ENCODE measurements at places on chromosomes 11 and 22. TPM values are rescaled to one million over a fixed set of nuclear protein-coding genes. Genes with fewer than 3 reads are reported as not detected.

Gene MYO7A
- 6.1 TPM for polyA plus RNA-seq

Gene APLNR
- 105 TPM for polyA plus RNA-seq

Gene CRYBA4
- not detected for polyA plus RNA-seq

DNA sequence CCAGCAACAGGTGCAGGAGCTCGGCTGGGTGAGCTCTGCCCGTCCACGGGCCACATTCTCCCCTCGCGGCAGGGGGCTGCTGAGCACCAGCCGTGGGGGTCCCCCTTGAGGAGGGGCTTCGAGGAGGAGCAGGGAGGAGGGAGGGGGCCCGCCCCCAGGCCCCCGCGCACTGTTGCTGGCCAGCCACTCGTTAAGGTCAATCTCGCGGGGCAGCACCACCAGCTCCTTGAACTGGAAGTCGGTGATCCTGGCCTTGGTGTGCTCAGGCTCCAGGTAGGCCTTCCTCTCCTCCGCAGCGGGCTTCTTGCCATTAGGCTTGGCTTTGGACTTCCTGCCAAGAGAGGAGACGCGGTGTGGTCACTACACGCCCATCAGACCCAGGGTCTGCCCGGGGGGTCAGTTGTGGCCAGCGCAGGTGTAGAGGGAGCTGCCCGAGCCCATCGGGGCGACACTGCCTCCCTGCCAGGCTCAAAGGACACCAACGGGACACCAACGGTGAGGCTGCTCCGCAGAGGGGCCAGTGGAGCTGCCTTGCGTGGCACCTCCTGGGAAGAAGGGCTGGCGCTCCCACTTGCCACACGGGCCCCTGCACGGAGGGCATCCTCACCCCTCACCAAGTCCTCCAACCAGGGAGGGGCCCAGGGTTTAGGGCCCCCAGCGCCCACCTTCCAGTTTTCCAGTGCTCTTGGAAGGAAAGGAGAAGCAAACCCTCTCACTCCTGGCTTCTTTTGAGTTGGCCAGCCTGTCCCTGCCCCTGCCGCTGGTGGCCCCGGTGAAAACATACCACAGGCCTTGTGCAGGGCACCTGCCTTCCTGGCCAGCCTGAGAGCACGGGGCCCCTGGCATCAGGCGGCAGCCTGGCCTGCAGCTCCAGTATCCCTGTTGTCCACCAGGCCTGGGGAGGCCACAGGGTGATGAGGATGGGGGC is 5.8 kb downstream of the MOB2 start:
- DNase-seq = no peak

- DNase-seq = no peak
Observed at GRCh38 chr11:119525180-119525866, 102.4 kb upstream of the THY1 start.

GRCh38 chr11:255176-255575 is 18.4 kb downstream of the PSMD13 start:
- no peak for DNase-seq

GRCh38 chr11:114058026-114058706 is 1.3 kb upstream of the ZBTB16 start:
- no peak for DNase-seq

DNA sequence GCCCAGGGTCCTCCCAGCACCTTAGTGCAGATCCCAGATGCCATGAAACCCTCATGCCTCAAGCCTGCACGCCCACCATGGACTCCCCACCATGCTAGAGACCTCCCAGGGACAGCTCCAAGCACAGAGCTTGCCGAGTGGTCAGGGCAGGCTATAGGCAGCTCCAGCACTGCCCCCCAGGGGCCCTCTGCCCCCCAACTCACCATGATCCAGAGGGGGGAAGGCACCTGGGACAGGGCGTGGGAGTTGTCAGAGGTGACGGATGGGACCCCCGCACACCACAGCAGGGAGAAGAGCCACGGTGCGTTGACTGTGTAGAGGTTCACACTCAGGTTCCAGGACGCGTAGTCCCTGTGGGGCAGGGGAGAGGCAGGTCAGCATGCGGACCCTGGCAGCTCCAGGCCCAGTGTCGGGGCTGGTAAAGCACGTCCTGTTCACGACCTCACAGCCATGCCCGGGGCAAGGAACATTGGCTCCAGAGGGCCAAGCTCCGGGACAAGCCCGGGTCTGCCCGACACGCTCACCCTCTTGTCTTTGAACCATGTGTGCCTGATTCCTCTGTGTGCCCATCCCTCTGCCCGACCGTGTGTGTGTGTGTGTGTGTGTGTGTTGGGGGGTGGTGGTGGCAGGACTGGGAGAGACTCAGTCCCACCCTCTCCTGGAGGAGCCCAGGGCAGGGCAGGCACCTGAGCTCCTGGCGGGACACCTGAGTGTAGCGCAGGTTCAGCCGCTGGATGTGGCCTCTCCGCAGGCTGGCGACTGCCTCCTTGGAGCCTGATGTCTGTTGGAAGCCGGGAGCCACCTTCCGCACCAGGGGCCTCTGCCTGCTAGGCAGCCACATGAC is 8.2 kb upstream of the KLHL35 start:
- DNase-seq = no peak
